Activated naive CD4-positive, alpha-beta T cell treated with Interleukin-2 at 50 U/mL for 16 hours (primary cell): ENCODE measurements at places on chromosomes 1 and 21.

- no peak for DNase-seq
These were observed 73.7 kb downstream of the CAPZB start for GRCh38 chr1:19411612-19412011.

- DNase-seq, result no peak
These were observed 9.6 kb upstream of the BGLAP start for GRCh38 chr1:156232201-156232894.

DNA sequence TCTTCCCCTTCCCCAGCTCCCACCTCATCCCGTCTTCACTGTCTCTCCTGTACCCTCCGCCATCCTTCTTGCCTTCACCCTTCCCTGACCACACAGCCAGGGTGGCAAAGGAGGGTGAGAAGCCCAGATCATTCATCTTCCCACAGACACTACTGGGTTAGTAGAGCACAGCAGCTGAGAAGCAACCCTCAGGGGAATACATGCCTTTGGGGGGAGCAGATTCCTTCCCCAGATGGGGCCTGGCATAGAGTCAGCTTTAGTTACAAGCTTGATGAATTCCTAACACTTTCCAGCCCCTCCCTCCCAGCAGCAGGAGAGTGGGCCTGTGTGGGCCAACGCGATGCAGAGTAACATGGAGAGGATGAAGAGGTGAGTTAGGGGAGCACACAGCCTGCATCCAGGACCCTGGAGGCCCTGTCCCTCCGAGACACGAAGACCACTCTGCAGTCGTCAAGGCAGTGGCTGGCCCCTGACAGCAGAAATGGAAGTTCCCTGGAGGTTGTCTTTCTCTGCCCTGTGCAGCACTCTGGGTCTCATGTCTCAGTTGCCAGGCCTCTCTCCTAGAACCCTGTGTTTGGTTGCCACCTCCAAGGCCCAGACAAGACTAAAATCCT lies 8.8 kb upstream of the BTG2 start:
- no peak for DNase-seq

GRCh38 chr1:85379203-85380136 lies 85.5 kb downstream of the DDAH1 start:
- no peak for DNase-seq

DNA sequence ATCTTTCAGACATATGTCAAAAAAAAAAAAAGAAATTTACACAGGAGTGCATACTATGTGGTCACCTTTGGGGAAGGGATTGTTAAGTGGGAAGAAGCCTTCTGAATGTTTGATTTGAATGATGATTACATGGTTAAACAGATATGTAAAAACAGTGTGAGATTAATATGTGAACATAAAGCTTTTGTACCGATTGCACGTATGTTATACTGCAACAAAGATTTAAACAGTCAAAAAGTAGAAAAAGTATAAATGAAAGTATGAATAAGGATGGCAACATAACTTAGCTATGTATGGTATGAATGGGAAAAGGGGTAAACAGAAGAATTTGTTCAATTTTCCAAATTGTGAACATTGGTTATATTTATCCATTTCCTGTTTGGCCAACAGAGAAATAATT lies 10.0 kb upstream of the PLPP3 start:
- no peak for DNase-seq

- DNase-seq, result no peak
These were observed 29.4 kb downstream of the SPATA17 start for GRCh38 chr1:217660353-217661062.

- DNase-seq, result no peak
These were observed 16.2 kb downstream of the KCTD3 start for GRCh38 chr1:215583185-215583749.

GRCh38 chr1:111699268-111699667 lies 39.9 kb downstream of the INKA2 start:
- DNase-seq, result no peak

DNA sequence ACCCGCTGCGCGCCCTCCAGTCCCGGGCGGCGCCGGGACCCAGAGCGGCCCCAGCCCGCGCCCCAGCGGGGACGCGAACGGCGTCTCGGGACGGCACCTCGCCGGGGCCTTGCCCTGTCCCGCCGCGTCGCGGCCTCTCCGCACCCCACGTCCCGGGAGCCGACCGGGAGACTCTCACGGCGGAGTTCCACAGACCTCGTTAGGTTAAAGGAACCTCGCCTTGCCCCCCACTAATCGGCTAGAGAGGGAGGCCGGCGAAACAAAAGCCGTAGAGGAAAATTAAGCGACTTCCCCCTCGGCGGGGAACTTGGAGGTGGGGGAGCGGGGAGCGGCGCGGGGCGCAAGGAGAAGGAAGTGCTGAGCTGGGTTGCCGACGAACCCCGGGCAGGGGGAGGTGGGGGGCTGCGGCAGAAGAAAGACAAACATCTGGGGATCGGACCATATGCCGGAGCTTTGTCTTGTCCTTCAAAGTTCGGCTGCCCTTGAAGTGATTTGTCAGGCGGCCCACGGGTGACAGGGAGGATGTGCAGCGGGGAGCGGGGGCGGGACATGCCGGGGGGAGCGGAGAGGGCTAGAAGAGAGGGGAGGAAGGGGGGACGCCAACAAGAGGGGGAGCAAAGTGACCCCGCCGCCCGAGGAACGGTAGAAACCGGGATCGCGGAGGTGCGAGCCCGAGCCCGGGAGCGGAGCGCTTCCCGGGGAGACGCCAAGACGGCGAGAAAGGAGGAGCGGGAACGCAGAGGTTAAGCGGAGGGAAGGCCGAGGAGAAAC lies 120.0 kb upstream of the RRP15 start:
- DNase-seq, result no peak

DNA sequence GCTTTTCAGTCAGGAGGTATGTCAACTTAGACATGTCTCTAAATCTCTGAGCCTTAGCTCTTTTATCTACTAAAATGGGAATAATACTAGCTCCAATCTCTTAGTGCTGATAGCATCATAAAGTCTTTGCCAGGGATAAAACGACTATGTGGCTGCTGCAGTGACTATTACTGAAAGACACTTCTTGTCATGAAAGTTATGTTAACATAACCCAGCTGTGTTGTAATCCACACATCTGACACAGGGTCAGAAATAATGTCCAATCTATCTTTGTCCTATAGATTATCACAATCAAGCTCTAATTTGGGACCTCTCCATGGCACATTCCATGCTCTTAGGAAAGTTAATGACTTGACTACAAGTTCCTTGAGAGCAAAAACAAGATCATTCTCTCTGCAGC lies 62.8 kb downstream of the JAK1 start:
- no peak for DNase-seq

- DNase-seq, result no peak
These were observed 83.8 kb downstream of the EVI5 start for GRCh38 chr1:92701147-92701546.

DNA sequence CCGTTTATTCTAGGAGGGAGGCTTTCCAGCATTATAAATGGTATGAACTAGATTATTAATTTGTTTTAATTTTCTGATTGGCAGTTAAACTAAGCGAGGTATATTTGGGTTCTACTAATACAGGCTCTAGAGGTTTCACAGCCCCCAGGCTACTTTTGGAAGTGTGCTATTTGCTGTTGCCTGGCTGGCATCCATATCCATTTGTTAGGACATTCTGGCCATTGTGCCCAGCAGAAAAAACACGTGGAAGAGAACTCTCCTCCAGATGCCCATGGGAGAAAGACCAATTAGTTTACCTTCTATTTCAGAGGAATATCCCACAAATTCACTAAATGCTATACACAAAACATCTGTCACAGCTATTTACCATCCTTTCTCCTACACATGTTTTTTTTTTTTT lies 29.3 kb downstream of the MACO1 start:
- DNase-seq, result no peak
